IMR-90 (cell line): ENCODE measurements at places on chromosomes 12 and 14. TPM values are rescaled to one million over a fixed set of nuclear protein-coding genes. Genes with fewer than 3 reads are reported as not detected.
A peak's percentile ranks its signal among the peaks of the same experiment; 100 is the strongest.

DNA sequence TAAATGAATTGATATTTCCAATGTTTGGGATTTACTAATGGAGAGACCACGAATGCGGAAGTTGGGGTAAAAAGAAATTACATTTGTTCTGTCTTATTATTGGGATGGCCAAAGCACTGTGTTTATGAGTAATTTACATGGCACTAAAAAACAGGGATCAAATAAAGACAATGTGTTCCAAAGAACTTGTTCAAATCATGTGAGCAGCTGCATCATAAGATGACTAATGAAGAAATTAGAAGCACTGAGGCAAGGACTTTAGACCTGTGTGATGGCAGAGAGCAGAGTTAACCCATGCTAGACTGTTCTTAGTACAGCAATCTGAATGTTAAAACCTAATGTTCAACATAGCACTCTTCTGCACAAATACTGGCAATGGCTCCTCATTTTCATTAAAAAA lies 34.3 kb upstream of the DCN start:
- H3K4me3 ChIP-seq, result no peak overlapping the region
- no peaks in the 10 kb centered on the region for H3K27me3 ChIP-seq
- H3K27ac ChIP-seq, result no peak overlapping the region; the same call in 1 of the 2 replicates
- peak; percentile 29 for DNase-seq

DNA sequence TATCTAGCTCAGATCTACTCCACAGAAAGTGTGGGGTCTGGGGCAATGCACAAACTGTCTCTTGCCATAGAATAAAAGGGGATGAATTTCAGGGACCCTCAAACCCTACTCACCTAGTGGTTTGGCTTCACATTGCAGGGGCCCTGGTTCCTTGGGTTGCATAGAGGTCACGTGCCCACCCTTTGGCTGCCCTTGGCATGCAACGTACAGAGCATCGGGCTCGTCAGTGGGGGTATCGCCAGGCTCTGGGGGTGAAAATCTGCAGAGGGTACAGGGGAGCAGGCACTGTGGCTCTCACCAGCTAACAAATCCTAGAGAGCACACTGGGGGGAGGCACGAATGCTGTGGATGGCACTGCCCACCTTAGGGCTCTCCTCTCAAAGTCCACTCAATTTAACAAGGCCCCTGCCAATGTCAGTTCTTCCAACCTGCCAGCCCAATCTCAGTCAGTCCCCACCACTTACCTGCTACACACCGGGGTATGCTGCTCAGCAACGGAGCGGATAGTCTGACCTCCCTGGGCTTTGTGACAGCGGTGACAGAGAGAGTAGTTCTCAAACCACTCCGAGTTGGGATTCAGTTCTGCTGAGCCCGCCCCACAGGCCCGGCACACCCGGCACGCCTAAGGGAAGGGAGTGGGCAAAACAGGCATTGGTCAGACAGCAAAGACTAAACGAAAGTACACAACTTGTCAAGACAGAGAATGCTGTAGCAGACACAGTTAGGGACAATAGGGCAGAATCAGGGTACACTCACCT lies 8.0 kb downstream of the KMT2D start:
- H3K4me1 ChIP-seq, result peaks cover 14% of the 10 kb centered on the region
- H3K27me3 ChIP-seq, result no peaks in the 10 kb centered on the region
- H3K36me3 ChIP-seq, result peaks cover 72% of the 10 kb centered on the region
- no peak overlapping the region for H3K27ac ChIP-seq
- DNase-seq, result no peak

DNA sequence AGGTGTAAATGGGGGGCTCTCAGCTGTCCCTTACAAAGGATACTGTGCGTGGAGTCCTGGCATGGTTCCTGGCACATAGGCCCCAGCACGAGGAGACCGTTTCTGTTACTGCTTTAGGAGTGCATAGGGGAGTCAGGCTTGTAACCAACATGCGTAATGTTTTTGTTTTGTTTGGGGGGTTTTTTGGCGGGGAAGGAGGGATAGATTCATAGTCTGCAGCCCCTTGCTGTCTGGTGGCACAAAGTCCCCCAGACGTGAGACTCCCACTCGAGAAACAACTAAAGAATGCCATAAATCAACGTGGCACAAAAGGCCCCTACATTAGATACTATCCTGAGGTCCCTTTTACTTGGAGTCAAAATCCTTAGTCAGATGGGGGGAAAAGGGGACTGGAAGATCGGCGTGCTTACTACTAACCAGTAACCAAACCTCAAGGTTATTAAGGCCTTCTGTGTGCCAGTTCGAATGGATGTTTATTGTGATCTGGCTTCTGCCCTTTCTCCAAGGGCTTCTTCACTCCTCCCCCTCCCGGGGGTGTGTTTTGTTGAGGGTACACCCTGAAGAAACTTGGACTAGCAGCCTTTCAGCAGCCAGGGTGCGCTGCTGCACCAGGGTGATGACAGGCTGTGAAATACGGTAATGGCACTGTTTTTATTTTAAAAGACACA lies 874 bp downstream of the ISCU start:
- H3K36me3 ChIP-seq, result peaks cover 30% of the 10 kb centered on the region
- H3K4me3 ChIP-seq, result peak overlapping the region; percentile 91
- peak overlapping the region; percentile 89 for H3K27ac ChIP-seq

DNA sequence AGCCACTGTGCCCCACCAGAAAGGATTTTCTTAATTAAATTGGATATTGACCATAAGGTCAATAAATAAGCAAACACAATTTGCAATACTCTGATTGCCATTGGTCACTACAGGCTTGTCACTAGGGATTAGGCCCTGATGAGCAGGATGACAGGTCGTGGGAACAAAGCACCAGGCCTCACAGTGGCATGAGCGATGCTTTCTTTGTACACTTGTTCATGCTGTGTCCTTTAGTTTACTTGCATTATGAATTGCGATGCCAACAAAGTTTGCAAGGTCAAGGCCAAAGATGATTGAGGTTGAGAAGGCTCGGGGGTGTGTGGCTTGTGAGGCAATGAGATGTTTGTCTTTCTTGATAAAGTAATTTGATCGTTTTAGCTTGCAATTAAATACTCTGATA lies 136.0 kb downstream of the TTC8 start:
- no peaks in the 10 kb centered on the region for H3K36me3 ChIP-seq
- no peaks in the 10 kb centered on the region for H3K4me1 ChIP-seq
- peaks cover 6% of the 10 kb centered on the region for H3K27me3 ChIP-seq
- H3K27ac ChIP-seq, result no peak overlapping the region
- no peak for DNase-seq
- no peak overlapping the region for H3K4me3 ChIP-seq

GRCh38 chr12:119363490-119363889 lies 29.0 kb downstream of the CCDC60 start:
- H3K4me3 ChIP-seq, result no peak overlapping the region
- no peak overlapping the region for H3K27ac ChIP-seq
- H3K4me1 ChIP-seq, result no peaks in the 10 kb centered on the region
- H3K27me3 ChIP-seq, result no peaks in the 10 kb centered on the region

DNA sequence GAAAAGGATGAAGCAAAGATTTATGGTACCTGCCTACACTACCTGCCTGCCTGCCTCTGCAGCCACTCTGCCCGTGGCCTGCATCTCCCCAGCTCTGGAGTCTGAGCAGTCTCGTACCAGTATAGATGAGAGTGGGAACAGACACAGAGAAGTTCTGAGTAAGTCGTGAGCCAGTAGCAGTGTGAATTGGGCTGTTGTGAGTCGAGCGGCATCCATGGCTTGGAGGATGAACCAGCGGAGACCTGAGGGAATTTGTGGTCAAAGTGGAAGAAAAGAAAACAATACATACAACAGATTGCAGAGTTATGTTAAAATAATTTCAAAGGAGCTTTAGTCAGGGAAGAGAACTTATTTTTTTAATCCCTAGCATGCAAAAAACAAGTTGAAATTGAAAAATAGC lies 25.3 kb downstream of the C2CD5 start:
- no peaks in the 10 kb centered on the region for H3K4me1 ChIP-seq
- H3K4me3 ChIP-seq, result no peak overlapping the region
- DNase-seq, result no peak

GRCh38 chr12:83856803-83857202 lies 1055.8 kb downstream of the SLC6A15 start:
- no peak overlapping the region for H3K27ac ChIP-seq
- no peaks in the 10 kb centered on the region for H3K36me3 ChIP-seq
- no peak for DNase-seq

GRCh38 chr14:92490239-92490959 lies 23.2 kb upstream of the RIN3 start:
- no peak overlapping the region for H3K27ac ChIP-seq
- peaks cover 17% of the 10 kb centered on the region for H3K4me1 ChIP-seq
- no peak overlapping the region for H3K4me3 ChIP-seq
- DNase-seq, result peak; percentile 23
- H3K36me3 ChIP-seq, result no peaks in the 10 kb centered on the region
- H3K27me3 ChIP-seq, result no peaks in the 10 kb centered on the region

Gene SIX4
- 5.5 and 7.1 TPM in 2 replicates for polyA plus RNA-seq

DNA sequence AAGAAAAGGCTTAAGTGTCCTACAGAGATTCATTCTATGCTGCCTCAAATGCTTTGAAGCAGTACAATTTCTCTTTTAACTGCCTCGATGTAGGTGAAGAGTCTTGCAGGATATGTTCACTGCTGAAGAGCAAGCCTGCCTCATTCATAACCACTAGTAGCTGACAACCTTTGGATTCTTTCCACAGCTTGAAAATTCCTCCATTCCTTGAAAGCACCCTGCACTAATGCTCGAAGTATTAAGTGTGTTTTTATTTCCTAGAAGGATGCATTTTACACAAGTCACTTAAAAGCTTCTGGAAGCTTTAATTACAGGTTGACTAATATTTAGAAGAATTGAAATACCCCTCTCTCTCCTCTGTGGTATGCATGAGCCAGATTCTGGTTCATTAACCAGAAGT lies 429.4 kb downstream of the DIO2 start:
- no peaks in the 10 kb centered on the region for H3K36me3 ChIP-seq
- H3K4me3 ChIP-seq, result no peak overlapping the region
- peak; percentile 70 for DNase-seq
- H3K27me3 ChIP-seq, result no peaks in the 10 kb centered on the region
- no peak overlapping the region for H3K27ac ChIP-seq
- H3K4me1 ChIP-seq, result no peaks in the 10 kb centered on the region

DNA sequence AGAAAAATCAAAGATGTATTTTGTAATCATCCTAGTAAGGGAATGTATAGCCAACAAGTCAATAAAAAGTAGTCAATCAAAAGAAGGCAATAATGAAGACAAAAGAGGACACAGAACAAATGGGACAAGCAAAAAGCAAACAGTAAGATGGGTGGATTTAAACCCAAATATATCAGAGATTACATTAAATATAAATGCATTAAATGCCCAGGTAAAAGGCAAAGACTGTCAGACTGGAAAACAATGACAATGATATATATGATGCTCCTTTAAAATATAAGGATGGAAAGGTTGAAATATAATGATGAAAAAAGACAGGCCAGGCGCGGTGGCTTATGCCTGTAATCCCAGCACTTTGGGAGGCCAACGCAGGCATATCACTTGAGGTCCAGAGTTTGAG lies 35.7 kb downstream of the NEMF start:
- DNase-seq, result no peak
- H3K27ac ChIP-seq, result no peak overlapping the region
- H3K4me1 ChIP-seq, result no peaks in the 10 kb centered on the region
- no peaks in the 10 kb centered on the region for H3K27me3 ChIP-seq
- peaks cover 43% of the 10 kb centered on the region for H3K36me3 ChIP-seq

Gene FOS
- 171 and 406 TPM in 2 replicates for polyA plus RNA-seq

Gene TDP1
- 21.6 and 23.3 TPM in 2 replicates for polyA plus RNA-seq

- DNase-seq, result no peak
- peaks cover 15% of the 10 kb centered on the region for H3K36me3 ChIP-seq
- no peak overlapping the region for H3K4me3 ChIP-seq
- peaks cover 3% of the 10 kb centered on the region; the same call in 1 of the 2 replicates for H3K27me3 ChIP-seq
- H3K4me1 ChIP-seq, result no peaks in the 10 kb centered on the region
Observed at GRCh38 chr14:74281069-74281468, 21.7 kb downstream of the ABCD4 start.

- no peaks in the 10 kb centered on the region for H3K27me3 ChIP-seq
- H3K27ac ChIP-seq, result no peak overlapping the region
- H3K36me3 ChIP-seq, result no peaks in the 10 kb centered on the region
- H3K4me3 ChIP-seq, result no peak overlapping the region
Observed at GRCh38 chr14:69720912-69721311, 46.0 kb upstream of the SRSF5 start.

- peak; percentile 92 for DNase-seq
- no peak overlapping the region for H3K4me3 ChIP-seq
- H3K36me3 ChIP-seq, result peaks cover 26% of the 10 kb centered on the region
- H3K27me3 ChIP-seq, result no peaks in the 10 kb centered on the region
- H3K4me1 ChIP-seq, result peaks cover 25% of the 10 kb centered on the region
- H3K27ac ChIP-seq, result peak overlapping the region; percentile 92
Observed at GRCh38 chr12:110314308-110314707, 33.3 kb downstream of the ATP2A2 start.

Gene TNS2
- 67.2 and 68.0 TPM in 2 replicates for polyA plus RNA-seq

DNA sequence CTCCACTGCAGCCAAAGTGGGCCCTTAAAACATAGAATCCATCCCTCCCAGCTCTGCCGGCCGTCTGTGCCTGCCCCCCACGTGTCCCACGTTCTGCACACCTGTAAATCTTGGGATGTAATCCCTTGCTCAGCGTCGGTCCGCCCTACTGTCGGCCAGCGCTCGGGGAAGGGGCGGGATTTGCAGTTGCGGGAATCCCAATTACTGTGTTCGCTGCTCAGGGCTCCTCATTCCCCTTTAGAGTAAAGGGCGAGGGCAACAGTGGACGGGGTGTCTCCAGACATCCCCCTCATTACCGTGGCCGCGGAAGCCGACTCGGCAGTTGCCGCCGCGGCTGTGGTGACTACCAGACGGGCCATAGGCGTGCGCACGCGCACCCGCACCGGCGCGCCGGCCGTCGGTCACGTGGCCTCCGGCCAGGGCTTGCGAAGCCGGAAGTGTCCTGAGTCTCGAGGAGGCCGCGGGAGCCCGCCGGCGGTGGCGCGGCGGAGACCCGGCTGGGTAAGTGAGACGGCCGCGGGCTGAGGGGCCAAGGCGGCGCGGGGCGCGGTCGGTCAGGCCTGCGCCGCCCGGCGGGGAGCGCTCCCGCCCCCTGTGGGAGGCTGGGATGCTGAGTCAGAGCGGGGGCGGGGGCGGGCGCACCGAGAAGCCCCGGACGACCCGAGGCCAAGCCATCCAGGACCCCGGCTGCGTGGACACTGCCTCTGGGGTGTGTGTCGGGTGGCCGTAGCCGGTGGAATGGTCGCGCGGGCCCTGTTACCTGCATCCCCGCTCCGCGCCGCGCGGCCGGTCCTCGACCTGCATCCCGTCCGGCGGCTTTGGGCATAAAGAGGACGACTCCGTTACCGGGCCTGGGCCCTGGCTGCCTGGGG lies at the start of gene TBK1:
Gene TBK1, plus strand, starts transcription at position 434 of the 872 bp plus-strand sequence. CDS start 3,751 bp downstream, outside the sequence.
- H3K36me3 ChIP-seq, result peaks cover 15% of the 10 kb centered on the region
- peak within 1 kb of the TSS; percentile 89 for H3K4me3 ChIP-seq
- no peaks in the 10 kb centered on the region for H3K27me3 ChIP-seq

GRCh38 chr14:64706593-64707193 lies 2.5 kb downstream of the PLEKHG3 start:
- no peaks in the 10 kb centered on the region for H3K36me3 ChIP-seq
- no peak for DNase-seq
- H3K4me1 ChIP-seq, result peaks cover 13% of the 10 kb centered on the region; the same call in 1 of the 2 replicates
- H3K27ac ChIP-seq, result no peak overlapping the region
- peaks cover 21% of the 10 kb centered on the region for H3K27me3 ChIP-seq
